ENCODE measurements at places on chromosomes 3 and 15. TPM values are rescaled to one million over a fixed set of nuclear protein-coding genes. Genes with fewer than 3 reads are reported as not detected.

Gene SLC22A14
- total RNA-seq = not detected

Gene AMIGO3
- total RNA-seq = 0.21 TPM

Gene WDR72
- not detected for total RNA-seq

Gene SLC28A2
- total RNA-seq = not detected

Gene CCDC54
- total RNA-seq = not detected

Gene GOLGA8O
- total RNA-seq = 2.2 TPM

Gene TXNRD3
- 1.3 TPM for total RNA-seq

Gene CFAP92
- not detected for total RNA-seq
